ENCODE measurements at places on chromosomes 7 and 10.
A peak's percentile ranks its signal among the peaks of the same experiment; 100 is the strongest.

- peak; percentile 7 for DNase-seq
Observed at GRCh38 chr7:99975782-99976521, at the start of gene AZGP1. Gene AZGP1, minus strand, starts transcription at chr7:99976031. Its CDS starts 11 bp downstream, at chr7:99976020.

DNA sequence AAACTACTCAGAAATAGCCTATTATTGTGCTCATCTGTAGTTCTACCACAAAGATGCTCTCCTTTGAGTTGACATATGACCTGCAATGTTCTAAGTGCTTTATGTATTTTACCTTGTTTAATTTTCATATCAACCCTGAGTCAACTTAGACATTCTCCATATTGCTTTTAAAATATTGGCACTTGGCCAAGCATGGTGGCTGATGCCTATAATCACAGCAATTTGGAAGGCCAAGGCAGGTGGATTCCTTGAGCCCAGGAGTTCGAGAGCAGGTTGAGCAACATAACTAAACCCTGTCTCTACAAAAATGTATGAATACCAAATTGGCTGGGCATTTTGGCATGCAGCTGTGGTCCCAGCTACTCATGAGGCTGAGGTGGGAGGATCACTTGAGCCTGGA is 50.6 kb downstream of the PRKG1 start:
- no peak for DNase-seq

DNA sequence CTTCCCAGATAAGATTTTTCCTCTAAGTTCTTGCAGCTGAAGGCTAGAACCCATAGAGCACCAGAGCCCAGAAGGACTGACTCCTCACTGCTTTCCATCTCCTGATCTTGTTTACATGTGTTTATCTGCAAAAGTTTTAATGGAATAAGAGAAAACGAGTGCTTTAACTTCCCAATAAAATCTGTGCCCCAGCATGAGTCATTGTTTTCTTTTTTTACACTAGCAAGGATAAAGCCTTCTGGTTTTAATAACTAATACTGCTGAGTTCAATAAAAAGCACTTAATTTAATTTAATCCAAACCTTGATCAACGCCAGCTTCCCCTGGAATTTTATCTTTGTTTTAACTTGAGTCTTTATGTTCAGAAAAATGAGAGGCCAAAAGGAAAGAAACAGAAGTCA is 227.6 kb downstream of the HPSE2 start:
- peak; percentile 19 for DNase-seq

DNA sequence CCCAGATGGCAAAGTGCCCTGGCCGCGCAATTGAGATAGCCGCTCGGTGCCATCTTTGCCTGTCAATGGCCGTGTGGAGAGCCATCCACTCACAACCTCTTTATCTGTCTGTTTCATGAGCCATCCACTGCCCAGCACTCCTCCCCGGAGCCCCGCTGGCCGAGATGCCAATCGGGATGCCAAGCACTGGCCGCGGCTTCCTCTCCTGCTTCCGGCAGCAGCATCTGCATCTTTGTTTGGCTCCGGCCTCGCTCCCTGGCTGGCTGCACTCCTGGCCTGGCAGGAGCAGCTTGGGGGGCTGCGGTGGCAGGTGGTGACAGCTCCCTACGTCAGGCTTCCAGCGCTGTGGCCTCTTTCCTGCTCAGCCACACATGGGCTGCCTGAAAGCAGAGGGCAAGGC is 231.7 kb downstream of the USP6NL start:
- no peak for DNase-seq

DNA sequence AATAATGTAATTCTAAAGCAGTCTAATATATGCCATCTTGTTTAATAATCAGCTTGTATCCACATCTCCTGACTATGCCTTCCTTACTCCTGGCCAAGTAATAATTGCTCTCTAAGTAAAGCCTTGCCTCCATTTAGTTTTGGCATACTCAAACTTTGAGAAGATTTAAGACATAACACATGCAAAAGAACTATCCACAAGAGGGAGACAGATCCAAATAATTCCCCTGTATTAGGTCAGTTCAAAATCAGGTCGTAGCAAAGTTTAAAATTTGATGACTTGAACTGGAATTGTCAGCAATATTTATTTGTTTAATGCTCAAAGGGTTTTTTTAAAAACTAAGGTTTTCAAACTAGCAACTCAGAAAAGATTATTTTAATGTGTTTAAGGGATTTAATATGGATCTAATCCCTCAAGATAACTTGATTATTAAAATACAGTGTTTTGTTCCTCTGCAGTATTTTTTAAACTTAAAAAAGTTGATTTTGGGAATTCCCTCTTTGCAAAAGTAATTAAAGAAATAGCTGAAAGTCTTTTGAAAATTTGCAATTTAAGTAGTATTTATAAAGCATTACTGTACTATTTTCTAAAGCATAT is 95.3 kb downstream of the HDAC9 start:
- DNase-seq: peak; percentile 77

DNA sequence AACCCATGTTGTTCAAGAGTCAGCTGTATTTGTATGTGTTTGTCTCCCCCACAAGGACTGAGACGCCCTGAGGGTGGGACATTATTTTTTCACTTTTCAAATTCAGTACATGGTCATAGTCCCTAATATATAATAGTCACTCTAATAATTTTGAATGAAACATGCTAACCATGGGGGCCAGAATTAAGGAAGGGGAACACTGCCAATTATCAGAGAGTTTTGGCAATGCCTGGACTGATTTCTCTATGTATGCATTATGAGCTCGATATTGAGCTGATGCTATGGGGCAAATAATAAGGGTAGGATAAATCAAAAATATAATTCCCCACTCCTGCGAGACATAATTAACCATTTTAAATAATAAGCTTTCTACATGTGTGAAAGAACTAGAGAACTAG is 87.4 kb downstream of the CPED1 start:
- DNase-seq: no peak

DNA sequence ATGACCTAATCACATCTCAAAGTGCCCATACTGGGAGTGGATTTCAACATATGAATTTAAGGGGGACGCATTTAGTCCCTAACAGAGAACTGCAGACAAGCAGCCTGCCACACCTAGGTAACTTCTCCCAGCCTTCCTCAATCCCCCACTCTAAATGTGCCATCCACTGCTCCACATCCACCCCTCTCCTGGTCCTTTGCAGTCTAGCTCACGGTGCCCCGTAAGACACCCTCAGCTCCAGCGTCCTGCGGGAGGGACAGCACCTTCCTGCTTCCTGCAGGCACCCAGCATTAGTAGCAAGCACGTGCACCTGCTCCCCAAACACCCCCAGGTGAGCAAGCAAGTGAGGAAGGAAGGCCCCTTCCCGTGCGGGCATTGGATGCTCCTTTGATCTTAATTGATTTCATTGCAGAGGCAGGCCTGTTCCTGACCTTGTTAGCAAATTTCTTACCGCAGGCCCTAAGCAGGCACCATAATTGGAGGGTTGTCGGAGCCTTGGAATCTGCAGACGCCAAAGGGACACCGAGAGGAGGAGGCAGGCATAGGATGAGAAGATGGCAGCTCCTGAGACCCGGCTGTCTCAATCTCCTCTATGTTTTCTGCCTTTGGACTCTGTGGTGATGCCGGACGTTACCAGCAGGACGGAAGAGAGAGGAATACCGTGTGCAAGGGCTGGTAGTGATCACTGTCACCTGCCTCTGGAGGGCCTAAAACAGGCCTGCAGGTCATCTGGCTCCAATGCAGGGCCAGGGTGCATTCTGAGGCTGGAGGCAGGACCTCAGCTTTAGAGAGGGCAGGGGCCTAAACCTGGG is 75.8 kb upstream of the CHST15 start:
- no peak for DNase-seq

DNA sequence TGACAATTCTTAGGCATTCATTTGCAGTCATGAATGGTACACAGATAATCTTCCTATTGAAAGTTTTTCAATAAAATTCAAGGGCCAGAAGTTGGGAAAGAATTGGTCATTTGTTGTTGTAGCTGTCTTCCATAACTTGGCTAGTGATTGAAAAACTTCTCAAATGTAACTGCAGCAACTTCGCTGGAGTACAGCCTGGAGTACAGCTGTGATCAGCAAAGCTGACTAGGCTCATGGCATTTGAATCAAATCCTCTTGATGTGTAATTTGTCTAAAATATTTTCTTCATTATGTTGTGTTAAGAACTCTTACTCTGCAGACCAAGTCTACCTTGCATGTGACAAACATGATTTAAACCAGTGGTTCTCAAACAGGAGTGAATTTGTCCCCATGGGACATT is 226.5 kb upstream of the STEAP1 start:
- DNase-seq: no peak

GRCh38 chr7:2325162-2325561 is 10.9 kb upstream of the SNX8 start:
- DNase-seq: no peak

GRCh38 chr10:15393139-15393825 is 22.2 kb upstream of the FAM171A1 start:
- no peak for DNase-seq

DNA sequence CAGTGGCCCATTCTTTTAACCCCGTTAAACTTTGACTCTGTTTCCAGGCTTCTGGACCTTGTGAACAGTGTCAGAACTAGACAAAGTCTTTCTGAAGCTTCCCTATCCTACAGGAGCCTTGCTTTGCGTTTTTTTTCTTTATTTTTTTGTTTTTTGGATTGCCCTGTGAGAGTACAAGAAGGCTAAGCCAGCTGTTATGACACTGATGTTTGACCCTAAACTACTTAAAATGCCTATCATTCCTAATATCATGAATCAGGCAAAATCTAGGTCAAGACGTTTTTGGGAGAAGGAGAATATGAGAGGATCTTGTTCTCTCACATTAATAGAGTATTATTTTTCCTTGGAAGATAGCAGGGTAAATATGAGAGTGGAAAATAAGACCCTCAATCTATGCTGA is 79.8 kb downstream of the EPDR1 start:
- peak; percentile 44 for DNase-seq

GRCh38 chr7:113456533-113456932 is 338.2 kb upstream of the SMIM30 start:
- no peak for DNase-seq

GRCh38 chr7:100475549-100475948 is 3.5 kb downstream of the TSC22D4 start:
- DNase-seq: no peak

DNA sequence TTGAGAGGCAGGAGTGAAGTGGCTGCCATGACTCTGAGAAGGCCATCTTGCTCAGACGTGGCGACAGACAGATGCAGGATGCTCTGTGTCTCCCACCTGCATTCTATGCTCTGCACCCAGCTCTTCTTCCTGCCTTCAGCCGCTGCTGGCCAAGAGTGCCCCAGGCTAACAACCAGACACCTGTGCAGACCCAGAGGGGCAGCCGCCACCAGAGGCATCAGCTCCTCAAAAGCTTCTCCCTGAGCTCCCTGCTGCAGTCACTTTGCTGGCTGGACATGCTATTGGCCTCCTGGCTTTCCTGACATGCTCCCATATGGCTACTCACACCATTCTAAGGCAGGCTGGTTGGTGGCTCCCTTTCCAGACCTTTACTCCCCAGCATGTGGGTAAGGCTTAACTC is 70.6 kb upstream of the GRB10 start:
- DNase-seq: no peak

GRCh38 chr7:133477791-133478190 is 224.9 kb downstream of the EXOC4 start:
- DNase-seq: no peak

DNA sequence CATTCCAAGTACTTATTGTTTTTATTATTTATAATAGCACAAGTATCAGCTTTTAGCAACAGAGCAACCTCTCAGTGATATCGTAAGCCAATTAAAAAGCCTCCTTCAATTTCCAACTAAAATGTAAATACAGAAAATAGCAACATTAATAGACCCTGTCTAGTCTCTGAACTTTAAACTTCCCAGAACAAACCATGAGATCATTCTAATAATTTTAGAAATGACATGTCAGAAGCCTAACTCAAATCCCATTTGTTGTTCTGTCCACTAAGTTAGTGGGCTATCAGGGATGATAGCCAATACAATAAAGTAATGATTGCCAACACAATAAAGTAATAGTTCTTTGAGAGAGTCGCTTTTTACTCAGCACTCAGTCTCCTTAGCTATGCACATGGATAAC is 22.3 kb upstream of the LRRN3 start:
- no peak for DNase-seq

GRCh38 chr7:95056901-95057300 is 149.5 kb downstream of the PPP1R9A start:
- DNase-seq: no peak

DNA sequence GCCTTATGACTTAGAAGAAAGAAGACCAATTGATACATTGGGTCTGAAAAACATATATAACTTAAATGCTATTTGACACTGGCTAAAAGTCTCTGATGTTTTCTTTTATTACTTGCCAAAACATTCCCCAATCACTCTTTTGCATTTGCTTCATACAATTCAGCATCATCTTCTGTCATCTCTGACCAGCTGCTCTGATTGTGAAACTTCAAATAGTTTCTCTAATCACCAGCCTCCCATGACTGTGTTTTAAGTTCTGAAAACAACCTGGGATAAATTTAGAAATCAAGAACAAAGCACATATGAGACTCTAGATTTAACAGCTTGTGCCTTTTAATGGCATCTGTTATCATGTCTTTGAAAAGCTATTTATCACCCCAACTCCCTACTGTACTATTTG is 208.4 kb upstream of the KCND2 start:
- peak; percentile 94 for DNase-seq

DNA sequence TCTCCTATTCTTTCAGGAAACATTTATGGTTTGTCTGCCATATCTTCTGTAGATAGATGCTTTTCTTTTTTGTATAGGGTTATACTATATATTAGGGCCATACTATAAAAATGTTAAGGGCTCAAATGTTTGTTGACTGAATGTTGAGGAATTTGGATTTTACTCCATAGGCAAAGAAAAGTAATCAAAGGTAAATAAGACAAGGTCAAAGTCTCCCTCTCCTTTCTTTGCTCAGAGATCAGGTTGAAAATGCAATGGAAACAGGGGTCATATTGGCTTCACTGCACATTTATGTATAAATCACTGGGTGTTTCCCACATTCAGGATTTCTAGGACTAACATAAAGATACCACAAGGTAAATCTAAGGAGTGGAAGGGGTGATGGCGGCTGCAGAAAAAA is 291.4 kb upstream of the FZD8 start:
- no peak for DNase-seq

DNA sequence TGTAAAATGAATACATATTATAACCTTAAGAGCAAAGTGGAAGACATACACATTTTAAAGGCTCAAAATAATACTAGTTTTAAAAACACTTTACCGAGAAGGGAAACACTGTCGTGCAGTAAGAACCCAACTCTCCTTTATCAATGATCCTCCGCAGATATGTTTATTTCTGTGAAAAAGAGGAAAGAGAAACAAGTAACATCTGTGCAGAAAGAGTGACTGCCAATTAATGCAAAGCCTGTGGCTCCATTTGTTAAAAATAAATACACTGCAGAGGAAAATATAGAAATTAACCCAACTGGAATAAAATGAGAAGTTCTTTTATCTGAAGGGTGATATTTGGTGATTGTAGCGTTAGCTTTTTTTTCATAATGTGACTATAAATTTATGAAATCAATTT is 62.7 kb downstream of the HGF start:
- no peak for DNase-seq

Measured in fibroblast of mammary gland (primary cell).